Left hindlimb (tissue), 1 donor: ENCODE measurements at places on chromosomes 2 and 18.
A peak's percentile ranks its signal among the peaks of the same experiment; 100 is the strongest.

- DNase-seq = no peak
These were observed 95.6 kb upstream of the THOC1 start for GRCh38 chr18:363301-364085.

DNA sequence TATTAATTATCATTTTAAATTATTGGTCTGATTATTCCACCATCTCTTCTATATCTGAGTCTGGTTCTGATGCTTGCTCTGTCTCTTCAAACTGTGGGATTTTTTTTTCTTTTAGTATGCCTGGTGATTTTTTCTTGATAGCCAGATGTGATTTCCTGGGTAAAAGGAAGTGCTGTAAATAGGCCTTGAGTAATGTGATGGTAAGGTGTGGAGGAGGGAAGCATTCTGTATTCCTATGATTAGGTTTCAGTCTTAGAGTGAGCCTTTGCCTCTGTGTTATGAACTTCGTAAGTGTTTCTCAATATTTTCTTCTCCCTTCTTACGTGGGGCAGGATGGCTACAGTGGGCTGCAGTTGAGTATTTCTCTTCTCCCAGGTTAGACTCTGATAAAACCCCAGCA is 103.0 kb downstream of the EHBP1 start:
- DNase-seq = no peak

DNA sequence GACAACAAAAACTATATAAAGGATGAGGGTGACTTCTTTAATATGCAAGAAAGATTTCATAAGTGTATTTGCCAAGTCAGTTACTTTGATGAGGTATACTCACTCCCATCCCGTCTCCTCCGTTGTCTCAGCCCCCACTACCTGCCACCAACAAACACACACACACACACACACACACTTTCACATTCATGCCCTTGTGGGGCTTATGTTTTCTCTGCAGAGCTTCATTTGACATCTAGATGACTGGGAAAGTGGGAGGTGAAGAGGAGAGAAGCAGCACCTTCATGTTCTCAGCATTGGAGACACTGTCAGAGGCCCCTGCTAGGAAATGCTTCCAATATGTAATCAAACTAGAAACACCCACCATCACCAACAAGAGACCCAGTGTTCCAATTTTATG is 22.5 kb upstream of the TXNDC2 start:
- DNase-seq = no peak

DNA sequence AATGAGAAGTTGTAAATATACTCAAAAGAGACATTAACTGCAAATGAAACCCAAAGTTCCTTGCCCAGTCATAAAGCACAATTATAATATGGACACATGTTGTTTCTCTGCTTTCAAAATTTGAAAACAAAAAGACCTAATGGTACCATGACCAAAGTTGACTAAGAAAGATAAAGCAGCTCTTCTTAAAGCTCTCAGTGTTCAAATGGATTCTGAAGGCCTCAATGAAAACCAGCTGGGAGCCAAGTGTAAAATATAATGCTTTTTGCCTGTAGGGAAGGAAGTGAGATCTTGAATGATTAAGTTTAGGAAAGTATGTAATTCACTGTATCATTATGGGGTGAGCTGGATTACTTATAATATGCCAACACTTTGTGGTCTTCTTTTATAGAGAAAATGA is 178.6 kb downstream of the SATB2 start:
- DNase-seq = no peak

DNA sequence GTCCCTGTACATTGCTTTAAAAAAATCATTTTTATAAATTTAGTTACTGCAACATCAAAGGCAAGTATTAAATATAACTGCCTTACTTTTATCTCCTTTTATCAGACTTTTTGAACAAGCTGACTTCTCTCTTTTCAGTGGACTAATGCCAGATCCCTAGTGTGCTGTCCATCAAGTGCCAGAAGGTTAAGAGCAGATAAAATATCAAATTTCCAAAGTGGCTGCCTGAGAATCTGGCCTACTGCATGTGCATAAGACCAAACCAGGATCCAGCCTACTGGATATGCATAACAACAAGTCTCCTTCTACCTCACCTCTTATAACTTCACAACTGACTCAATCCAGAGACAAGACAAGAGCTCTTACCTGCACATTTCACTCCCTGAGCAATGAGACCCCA is 59.8 kb upstream of the CHRNA1 start:
- no peak for DNase-seq

- no peak for DNase-seq
These were observed 120.9 kb upstream of the TTN start for GRCh38 chr2:178928077-178928476.

DNA sequence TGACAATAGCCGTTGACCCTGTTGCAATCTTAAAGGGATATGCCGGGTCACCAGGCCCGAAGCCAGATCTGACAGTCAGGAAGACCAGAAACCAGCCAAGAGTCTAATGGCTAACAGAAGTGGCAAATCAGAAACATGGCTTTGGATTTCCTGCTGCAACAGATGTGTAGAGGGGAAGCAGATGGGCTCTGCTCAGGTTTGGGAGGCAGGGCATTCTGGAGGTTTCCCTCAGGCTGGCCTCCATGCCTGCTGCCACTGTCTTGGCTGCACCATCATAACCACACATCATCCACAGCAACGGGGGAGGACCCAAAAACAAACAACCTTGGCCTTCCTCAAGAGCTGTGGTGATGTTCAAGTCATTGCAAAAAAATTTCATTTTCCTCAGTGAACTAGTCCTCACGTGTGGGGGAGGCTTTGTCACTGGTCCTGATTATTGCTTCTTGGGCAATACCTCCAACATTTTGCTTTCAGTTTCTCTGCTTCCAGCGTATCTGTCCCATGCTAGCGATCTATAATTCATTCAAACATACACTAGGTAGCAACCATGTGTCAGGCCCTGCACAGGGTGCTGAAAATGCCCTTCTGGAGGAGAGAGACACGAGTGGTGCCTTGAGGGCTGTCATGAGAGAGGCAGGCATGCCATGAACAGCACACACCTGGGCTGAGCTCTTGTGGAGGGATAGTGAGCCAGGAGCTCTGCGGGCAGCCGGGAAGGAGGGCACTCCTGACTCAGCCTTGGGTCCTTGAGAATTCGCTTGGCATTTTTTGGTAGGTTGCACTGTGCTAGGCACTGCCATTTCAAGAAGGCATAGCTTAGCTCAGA is 48.2 kb upstream of the LGALSL start:
- DNase-seq = no peak

DNA sequence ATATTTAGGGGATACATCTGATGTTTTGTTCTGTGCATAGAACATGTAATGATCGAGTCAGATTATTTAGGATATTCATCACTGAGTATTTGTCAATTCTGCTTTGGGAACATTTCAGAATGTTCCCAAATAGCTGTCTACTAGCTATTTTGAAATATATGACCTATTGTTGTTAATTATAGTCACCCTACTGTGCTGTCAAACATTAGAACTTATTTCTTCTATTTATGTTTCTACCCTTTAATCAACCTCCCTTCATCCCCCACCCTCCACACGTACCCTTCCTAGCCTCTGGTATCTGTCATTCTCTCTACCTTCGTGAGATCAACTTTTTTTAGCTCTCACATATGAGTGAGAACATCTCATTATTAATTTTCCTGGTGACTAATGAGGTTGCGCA is 40.9 kb downstream of the ANKRD12 start:
- DNase-seq = no peak

- no peak for DNase-seq
These were observed 83.1 kb downstream of the BABAM2 start for GRCh38 chr2:27973592-27973991.

DNA sequence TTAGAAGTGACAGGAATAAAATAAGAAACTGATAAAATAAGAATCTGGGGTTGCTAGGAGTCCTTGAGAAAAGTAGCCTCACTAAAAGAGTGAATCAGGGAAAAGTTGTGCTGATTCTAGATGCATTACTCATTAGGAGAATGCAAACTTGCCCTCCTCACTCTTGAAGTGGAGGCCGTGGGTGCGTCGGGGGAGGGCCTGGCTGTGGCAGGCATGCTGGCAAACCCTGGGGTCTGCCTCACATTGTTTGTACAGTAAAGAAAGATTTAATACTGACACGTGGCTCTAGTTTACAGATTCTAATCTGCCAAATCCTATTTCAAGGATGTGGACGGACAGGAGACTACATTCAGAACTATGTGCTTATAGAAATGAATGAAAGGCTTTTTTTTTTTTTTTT is 41.9 kb downstream of the TANC1 start:
- DNase-seq = no peak

DNA sequence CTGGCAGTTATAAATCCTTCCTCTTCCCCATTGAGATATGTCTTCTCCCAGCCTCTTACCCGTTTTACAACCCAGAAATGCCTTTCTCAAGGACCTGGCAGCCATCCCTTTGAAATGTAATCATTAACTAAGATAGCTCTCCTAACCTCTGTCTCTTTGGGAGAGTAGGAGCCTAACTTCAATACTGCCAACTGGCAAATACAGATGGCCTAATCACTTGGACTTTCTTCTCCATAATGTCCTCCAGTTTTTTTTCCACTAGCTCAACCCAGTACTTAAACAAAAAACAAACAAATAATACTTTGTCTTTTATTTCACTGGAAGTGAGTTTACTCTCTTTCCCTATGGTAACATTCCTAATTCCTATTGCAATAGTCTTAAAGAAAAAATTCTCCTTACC is 1391.1 kb downstream of the SUCLG1 start:
- DNase-seq = no peak

DNA sequence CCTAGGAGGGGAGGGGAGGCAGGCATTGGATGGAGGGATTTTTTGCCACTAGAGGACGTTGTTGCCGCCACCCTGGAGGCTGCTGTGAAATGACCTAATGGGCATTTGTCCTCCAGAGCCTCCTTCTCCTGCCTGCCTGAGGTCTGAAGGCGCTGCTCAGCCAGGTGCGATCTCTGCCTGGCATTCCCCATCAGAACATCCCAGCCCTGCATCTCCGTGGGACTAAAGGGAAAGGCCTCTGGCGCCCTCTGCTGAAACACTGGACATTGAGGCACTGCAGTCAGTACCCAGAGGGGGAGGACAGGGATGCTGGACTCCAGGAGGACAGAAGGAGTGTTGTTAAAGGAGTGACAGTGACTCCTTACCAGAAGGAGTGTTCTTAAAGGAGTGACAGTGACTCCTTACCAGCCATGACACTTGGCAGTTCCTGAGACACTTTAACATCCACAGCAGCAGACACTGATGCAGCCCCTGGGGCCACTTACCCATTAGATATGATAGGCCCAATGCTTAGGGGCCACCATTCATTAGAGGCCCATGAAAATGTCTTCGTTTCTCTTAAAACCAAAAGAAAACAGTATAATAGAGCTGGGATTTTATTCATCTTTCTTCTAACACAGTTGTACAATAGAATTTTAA is 17.0 kb downstream of the THNSL2 start:
- peak; percentile 59 for DNase-seq

DNA sequence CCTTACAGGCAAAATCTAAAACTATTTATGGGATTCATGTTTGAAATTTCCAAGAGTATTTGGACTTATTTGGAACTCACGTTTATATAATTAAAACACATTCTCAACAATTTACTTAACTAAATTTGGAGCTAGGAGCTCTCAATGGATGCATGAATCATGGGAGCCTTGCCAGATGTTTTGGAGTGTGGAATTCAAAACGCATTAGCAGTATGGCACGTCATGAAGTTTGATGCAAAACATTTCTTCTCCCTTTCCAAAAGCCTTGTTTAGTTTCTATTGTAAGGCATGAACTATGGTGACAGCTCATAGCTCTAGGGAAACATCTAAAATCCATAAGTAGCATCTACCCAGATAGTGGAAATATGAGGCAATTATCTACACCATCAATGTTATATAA is 701.6 kb downstream of the SATB2 start:
- DNase-seq = no peak

GRCh38 chr2:62831729-62832128 is 126.2 kb downstream of the EHBP1 start:
- no peak for DNase-seq

- DNase-seq = no peak
These were observed 907.0 kb downstream of the EPHA4 start for GRCh38 chr2:220665108-220665471.

DNA sequence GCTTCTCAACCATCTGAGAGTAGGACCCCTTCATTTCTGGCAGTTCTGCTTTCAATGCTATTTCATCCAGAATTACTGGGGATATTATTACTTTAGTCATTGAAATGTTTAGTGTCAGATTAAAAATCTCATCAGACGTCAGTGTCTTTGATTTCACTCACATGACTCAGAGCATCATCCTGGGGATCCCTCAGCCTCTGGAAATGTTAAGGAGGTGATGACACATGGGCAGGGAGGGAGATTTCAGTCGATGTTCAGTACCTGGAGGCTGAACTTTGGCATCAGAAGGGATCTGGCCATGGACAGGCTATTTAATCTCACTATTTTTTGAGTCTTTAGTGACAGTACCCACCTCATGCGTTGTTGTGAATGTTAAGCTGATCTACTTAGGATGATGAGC is 39.1 kb downstream of the OSBPL6 start:
- DNase-seq = no peak

DNA sequence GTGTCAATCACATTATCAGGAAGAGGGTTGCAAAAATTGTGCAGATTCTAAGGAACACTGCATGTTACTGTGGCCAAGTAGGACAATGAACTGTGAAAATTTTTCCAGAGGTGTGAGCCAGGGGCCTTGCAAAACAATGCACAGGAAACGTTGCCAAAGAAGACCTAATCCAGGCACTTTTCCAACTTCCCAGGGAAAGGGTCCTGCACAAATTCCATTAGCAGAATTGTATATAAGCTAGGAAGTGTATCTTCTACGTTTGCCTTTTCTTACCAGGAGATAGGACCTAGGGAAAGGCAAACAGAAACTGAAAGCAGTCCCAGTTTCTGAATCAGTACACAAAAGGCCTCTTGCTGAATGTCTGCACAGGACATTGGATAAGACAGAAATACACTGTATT is 1888.3 kb upstream of the CELF4 start:
- peak; percentile 76 for DNase-seq

GRCh38 chr18:79354350-79354749 is 41.4 kb upstream of the NFATC1 start:
- DNase-seq = no peak

- DNase-seq = no peak
These were observed 19.3 kb downstream of the ST6GAL2 start for GRCh38 chr2:106866641-106867040.

GRCh38 chr2:240640939-240641338 is 15.7 kb downstream of the GPR35 start:
- peak; percentile 37 for DNase-seq

DNA sequence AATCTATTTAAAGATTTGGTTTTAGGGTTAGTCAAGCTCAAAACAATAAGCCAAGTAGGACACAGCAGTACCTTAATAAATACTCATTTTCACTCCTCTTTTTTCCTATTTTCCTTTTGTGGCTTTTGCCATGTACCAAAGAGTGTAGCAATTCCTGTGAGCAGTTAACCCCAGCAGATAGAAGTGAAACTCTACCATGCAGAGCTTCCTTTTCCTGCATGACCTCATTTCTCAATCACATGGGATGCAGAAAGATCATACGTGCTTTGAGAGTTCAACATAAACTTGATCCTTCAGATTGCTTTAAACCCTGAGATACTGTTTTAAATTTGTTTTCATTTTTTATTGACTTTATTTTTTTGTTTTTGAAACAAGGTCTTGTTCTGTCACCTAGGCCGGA is 99.1 kb upstream of the ARHGAP15 start:
- DNase-seq = no peak

- peak; percentile 85 for DNase-seq
These were observed 15.8 kb upstream of the SELENOI start for GRCh38 chr2:26330114-26330549.
